Left lung (tissue), 14 donors: ENCODE measurements at places on chromosomes 4 and X.

DNA sequence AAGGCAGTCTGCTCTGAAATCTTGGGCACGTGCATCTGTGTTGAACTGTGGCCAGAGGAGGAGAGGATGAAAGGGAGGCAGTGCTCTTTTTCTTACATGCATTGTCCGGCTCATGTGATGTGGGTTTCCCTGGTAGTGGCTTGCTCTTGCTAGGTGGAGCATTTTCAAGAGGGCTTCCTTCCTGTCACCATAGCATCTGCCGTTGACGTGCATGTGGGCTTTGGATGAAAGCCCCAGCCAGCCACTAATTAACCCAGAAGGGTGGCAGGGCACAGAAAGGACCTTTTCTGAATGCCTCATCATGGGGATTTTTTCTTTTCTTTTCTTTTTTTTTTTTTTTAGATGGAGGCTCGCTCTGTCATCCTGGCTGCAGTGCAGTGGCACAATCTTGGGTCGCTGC is 121.3 kb downstream of the GPR143 start:
- DNase-seq = no peak

- no peak for DNase-seq
Measured at GRCh38 chr4:73152893-73153292, 83.4 kb upstream of the COX18 start.

DNA sequence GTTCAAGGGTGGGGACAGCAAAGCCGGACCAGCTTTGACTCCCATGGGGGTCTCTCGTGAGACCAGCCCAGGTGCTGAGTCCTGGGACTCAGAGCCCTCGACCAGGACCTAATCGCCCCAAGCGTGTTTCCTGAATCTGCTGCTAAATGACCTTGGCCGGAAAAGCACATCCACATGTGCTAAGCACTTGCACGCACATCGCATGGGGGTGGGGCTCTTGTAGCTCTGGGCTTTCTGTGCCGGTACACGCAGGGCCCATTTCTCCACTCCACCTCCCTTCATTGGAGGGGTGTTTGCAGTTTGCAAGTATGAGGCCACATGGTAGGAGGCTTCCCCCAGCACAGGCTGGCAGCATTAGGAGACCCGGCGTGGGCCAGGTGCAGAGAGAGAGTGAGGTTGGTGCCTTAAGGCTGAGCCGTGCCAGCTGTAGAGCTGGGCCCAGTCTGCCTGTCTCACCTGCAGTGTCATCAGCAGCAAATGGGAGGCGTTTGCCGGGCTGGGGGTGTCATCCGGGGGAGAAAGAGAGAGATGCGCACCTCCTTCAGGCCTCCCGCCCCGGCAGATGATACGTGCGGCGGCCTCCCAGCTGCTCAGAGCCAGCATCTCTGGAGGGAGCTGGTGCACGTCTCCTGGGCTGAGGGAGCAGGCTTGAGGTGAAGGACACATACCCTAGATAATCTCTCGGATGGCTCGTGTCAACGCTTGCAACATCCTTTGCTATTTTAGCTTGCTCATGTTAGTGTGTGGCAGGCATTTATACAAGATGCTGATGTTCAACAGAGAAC is 45.2 kb upstream of the CLCN4 start:
- no peak for DNase-seq

GRCh38 chrX:140815868-140816267 is 106.3 kb downstream of the LINC00632 start:
- DNase-seq = peak; percentile 35

- no peak for DNase-seq
Measured at GRCh38 chr4:4709736-4710135, 149.7 kb upstream of the MSX1 start.

DNA sequence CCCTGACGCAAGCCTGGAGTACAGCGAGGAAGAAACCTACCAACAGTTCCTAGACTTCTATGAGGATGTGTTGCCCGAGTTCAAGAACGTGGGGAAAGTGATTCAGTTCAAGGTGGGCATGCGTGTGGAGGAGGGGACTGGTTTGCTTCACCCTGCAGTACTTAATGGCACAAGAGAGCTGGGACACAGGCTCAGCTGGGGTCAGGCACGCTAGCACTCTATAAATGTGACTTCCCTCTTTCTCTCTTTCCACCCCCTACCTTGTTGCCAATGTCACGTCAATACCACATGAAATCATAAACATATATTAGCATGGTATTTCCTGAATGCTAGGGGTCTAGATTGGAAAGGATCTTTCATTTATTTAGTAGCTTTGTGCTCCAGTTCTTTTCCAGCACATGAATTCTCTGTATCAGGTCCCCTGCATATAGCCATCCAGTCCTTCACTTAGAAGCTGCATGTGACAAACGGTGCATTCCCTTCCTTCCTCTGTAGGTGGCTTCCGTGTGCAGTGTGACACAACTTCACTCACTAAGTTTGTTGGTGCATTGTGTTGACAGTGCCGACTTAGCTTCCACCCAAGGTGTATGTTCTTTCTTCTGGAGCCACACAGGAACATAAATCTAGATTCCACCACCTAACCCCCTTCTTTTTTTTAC is 25.6 kb downstream of the ZRSR2 start:
- no peak for DNase-seq

- DNase-seq = no peak
Measured at GRCh38 chr4:154911097-154911496, 130.0 kb downstream of the RBM46 start.

GRCh38 chrX:2542826-2543521 is 42.2 kb upstream of the DHRSX start:
- DNase-seq = no peak

- DNase-seq = no peak
Measured at GRCh38 chr4:76053730-76054129, 17.9 kb upstream of the CXCL11 start.

DNA sequence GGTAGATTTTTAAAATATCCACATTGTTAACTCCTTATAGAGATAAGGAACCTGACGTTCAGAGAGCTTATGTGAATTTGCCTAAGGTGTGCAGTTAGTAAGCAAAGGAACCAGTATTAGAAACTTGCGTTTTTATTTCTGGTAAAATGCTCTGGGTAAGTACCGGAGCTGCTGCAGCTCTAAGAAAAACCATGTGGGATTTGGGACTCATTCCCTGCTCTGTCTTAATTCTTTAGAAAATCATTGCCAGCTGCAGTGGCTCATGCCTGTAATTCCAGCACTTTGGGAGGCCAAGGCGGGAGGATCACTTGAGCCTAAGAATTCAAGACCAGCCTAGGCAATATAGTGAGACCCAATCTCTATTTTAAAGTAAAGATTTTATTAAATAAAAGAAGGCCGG is 5.8 kb downstream of the CCKAR start:
- DNase-seq = no peak
